Psoas muscle (tissue), 8 donors: ENCODE measurements at places on chromosomes 5 and 9. TPM values are rescaled to one million over a fixed set of nuclear protein-coding genes. Genes with fewer than 3 reads are reported as not detected.

DMRTA1 gene
- 0.67 TPM for total RNA-seq

ANXA2R gene
- total RNA-seq = 0.69 TPM

CDX1 gene
- total RNA-seq = not detected

LIFR gene
- 74.5 TPM for total RNA-seq

PCDHGA5 gene
- 2.0 TPM for total RNA-seq

ZNF483 gene
- 0.92 TPM for total RNA-seq
